ENCODE measurements at places on chromosomes 16 and 17. TPM values are rescaled to one million over a fixed set of nuclear protein-coding genes. Genes with fewer than 3 reads are reported as not detected.

- no peaks in the 10 kb centered on the region for H3K4me1 ChIP-seq
- H3K4me3 ChIP-seq, result no peak overlapping the region
- H3K27me3 ChIP-seq, result no peaks in the 10 kb centered on the region
These were observed 25.5 kb downstream of the MYOCD start for GRCh38 chr17:12691173-12691572.

DNA sequence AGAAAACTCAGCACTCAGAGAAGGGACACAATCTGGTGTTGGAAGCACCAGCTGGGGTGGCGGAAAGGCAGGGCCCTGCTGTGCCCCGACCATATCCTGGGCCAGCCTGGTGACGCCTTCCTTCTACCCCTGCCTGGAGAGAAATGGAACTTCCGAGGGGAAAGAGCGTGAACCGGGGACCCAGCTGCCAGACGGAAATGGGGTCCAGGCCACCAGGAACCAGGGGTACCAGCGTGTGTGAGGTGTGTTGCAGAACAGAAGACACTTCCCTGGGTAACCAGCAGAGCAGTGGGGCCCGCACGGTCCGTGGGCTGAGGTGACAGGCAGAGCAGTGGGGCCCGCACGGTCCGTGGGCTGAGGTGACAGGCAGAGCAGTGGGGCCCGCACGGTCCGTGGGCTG, 6.8 kb downstream of the RAB40B start:
- no peak overlapping the region for H3K4me3 ChIP-seq
- H3K27ac ChIP-seq, result no peak overlapping the region
- DNase-seq, result no peak
- no peaks in the 10 kb centered on the region for H3K4me1 ChIP-seq
- no peaks in the 10 kb centered on the region for H3K36me3 ChIP-seq
- H3K27me3 ChIP-seq, result peaks cover under 1% of the 10 kb centered on the region

GRCh38 chr17:64004903-64005733, 7.0 kb downstream of the PRR29 start:
- DNase-seq, result no peak
- H3K36me3 ChIP-seq, result peaks cover 43% of the 10 kb centered on the region
- H3K27ac ChIP-seq, result no peak overlapping the region
- H3K27me3 ChIP-seq, result no peaks in the 10 kb centered on the region

GRCh38 chr17:78346605-78347250, 13.1 kb downstream of the SOCS3 start:
- no peak overlapping the region for H3K4me3 ChIP-seq
- DNase-seq, result no peak
- H3K36me3 ChIP-seq, result no peaks in the 10 kb centered on the region

DNA sequence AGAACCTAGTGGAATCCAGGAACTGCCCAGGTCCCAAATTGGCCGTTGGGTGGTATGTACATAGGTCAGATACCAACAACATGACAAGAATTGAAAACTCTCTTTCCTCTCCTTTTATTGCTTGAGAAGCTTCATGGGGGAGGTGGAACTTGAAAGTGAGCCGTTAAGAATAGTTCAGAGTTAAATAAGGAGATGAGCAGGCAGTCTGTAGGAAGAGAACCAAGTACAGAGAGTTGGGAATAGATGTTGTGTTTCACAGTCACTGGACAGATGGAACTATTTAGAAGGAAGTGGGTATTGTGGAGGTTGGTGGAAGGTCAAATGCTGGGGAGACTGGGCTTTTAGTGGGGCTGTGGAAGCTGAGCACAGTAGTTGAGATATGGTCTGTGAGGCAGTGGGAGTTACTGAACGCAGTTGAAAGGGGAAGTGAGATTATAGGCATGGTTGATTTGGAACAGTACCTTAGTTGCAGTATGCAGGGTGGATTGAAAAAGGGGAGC, 26.4 kb downstream of the ARHGAP44 start:
- no peaks in the 10 kb centered on the region for H3K36me3 ChIP-seq
- no peak overlapping the region for H3K27ac ChIP-seq
- DNase-seq, result no peak
- H3K4me1 ChIP-seq, result no peaks in the 10 kb centered on the region

DNA sequence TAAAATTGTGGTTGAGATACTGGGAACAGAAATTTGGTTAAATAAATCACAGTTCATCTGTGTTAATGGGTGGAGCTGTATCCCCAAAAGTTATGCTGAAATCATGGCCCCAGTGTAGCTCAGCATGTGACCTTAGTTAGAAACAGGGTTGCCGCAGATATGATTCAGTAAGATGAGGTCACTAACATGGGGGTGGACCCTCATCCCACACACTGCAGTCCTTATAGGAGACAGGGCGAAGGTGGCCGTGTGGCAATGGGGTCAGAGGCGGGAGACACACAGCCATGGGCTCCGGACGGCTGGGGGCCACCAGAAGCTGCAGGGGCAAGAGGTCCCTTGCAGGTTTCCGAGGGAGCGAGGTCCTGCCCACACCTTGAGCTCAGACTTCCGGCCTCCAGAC, 10.7 kb downstream of the GALNS start:
- H3K27me3 ChIP-seq, result no peaks in the 10 kb centered on the region
- no peak for DNase-seq
- no peaks in the 10 kb centered on the region for H3K4me1 ChIP-seq
- peaks cover 9% of the 10 kb centered on the region for H3K36me3 ChIP-seq

GRCh38 chr17:47423406-47424295, 99.9 kb downstream of the EFCAB13 start:
- H3K4me1 ChIP-seq, result peaks cover 3% of the 10 kb centered on the region
- H3K4me3 ChIP-seq, result no peak overlapping the region
- peak; percentile 2 for DNase-seq
- H3K27me3 ChIP-seq, result peaks cover 10% of the 10 kb centered on the region
- no peak overlapping the region for H3K27ac ChIP-seq

DHRS7C gene
- total RNA-seq, result 0.24 TPM

AOC2 gene
- 0.28 TPM for total RNA-seq

DNA sequence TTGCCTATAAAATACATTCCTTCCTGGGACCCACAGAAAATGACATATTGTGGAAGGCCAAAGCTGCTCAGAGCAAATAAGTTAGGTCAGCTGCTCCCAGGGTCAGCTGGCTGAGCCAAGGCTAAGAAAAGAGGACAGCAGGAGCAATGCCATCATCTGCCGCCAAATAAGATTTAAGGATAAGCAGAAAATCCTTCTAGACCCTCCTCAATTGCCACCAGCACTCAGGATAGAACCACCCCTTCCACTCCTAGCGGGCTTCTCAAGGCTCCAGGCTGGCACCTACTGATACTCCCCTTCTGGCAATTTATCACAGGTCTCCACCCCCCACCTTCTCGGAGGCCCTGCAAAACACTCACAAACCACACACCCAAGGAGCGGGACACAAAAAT, 22.9 kb downstream of the MBTPS1 start:
- no peaks in the 10 kb centered on the region for H3K27me3 ChIP-seq
- DNase-seq, result no peak
- H3K27ac ChIP-seq, result no peak overlapping the region
- H3K4me3 ChIP-seq, result no peak overlapping the region

GRCh38 chr16:75222271-75222783, 3.5 kb downstream of the CTRB1 start:
- peaks cover 16% of the 10 kb centered on the region for H3K4me1 ChIP-seq
- H3K36me3 ChIP-seq, result no peaks in the 10 kb centered on the region
- DNase-seq, result no peak
